Stimulated activated CD4-positive, alpha-beta T cell treated with anti-CD3 and anti-CD28 coated beads, Interleukin-2, amount 100 ng/mL, for 24 hours (primary cell): ENCODE measurements at places on chromosomes 5 and 9.

DNA sequence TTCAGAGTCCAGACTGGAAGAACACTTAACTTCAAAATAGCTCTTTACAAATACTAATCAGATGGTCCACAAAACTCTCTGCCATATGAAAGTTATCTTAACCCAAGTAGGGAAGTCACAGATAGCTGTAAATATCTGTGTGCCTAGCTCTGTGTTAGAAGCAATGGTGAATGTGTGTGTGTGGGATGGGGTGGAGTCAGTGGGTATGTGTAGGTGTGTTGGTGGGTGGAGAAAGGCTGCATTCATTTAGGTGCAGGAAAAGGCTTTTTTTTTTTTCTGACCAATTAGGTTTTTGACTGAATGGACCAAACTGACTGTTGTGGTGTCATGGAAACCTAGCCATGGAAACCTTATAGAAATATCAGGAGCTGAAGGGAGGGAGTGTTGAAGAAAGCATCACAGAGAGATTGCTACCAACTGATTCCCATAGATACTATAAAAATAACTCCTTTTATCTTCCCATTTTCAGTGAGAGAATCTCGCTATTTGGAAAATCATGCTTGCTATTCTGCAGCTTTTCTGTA lies 156.2 kb upstream of the NR3C1 start:
- DNase-seq, result no peak

DNA sequence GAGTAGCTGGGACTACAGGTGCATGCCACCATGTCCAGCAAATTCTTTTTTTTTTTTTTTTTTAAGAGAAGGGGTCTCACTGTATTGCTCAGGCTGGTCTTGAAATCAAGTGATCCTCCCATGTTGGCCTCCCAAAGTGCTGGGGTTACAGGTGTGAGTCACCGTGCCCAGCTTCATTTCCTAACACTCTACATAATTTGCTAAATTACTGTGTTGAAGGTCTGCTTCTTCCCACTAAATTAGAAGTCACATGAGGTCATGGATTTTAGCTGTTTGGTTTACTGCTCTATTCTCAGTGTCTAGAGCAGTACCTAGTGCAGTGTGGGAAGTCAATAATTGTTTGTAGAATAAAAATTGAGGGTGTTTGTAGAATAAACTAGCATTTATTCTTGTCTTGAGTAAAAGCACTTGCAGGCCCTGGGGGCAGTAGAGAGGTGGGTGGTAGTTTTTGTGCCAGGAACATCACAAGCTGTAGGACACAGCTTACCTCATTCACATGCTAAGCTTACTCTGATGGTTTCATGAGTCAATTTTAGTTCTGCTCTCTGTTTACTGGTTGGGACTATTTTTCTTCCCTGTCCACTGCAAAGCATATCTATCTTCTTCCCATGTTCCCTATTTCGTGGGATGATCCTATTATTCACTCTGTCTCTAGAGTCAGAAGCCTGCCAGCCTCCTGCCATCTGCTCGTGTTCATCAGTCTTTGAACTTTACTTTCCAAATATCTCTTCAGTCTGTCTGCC lies 7.0 kb downstream of the TEX48 start:
- DNase-seq, result no peak

DNA sequence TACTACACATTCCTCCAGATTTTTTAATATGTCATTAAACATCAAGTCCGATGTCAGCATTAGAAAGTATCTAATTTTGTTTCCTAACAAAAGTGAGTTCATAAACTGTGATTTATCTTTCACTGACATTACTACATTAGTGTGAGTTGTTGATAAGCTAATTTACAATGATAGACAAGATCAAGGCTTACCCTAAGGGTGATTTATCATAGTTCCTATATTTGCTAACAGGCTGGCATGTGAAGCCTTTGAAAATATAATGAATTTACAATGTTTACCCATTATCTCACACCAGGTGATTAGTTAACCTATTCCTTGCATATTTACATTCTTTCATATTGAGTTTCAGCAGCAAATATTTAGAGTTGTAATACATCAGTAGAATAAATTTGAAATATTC lies 1096.9 kb upstream of the NUDT12 start:
- no peak for DNase-seq

GRCh38 chr9:133502112-133502511 lies 22.6 kb downstream of the MYMK start:
- DNase-seq, result no peak

DNA sequence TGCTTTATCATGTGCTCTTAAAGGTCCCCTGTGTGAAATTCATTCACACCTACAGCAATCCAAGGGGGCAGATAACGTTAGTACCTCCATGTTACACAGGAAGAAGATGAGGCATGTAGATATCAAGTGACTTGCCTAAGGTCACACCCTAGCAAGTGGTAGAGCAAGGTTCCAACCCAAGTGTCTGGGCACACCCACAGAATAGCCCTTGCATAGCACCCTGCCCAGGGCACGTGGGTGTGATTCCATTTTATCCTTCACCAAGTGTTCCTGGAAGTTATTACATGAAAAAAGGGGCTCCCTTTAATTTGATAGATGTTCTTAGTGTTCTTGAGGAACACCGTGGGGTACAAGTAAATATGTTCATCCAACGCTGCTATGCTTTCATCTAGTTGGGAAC lies 4.9 kb downstream of the TMEM171 start:
- DNase-seq, result no peak

DNA sequence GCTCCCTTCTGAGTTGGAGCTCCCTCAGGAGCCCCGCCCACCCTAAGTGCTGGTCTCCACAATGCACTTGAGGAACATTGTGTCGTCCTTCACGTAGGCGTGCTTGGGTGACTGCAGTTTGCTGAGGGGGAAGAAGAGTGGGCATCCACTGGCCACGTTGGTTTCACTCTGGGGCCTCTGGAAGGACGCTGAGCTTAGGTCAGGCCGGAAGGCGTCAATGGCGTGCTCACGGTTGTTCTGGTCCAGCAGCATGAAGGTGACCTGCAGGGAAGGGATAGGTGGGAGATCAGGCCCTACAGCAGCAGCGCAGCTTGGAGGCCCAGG lies 21.7 kb downstream of the TRAF1 start:
- DNase-seq, result no peak

DNA sequence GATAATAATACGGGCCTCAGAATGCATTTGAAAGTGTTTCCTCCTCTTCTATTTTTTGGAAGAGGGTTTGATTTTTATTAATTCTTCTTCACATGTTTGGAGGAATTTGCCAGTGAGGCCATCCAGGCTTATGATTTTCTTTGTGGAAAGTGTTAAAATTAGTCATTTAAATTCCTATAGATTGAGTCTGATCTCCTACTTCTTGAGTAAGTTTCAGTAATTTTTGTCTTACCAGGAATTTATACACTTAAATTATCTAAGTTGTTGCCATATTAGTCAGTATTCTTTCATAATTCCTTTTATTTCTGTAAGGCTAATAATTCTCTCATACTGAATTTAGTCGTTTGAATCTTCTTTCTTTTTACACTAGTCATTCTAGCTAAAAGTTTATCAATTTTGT lies 25.2 kb upstream of the HAPLN1 start:
- DNase-seq, result no peak

DNA sequence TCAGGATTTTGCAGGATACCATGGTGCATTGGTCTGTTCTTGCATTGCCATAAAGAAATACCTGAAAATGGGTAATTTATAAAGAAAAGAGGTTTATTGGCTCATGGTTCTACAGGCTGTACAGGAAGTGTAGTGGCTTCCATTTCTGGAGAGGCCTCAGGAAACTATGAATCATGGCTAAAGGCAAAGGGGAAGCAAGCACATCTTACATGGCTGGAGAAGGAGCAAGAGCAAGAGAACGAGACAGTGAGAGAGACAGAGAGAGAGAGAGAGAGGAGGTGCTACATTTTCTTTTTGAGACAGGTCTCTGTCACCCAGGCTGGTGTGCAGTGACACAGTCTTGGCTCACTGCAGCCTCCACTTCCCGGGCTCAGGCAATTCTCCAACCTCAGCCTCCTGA lies 43.9 kb downstream of the P4HA2 start:
- no peak for DNase-seq

GRCh38 chr5:15704397-15704947 lies 204.5 kb downstream of the FBXL7 start:
- DNase-seq, result no peak

- DNase-seq, result no peak
These were observed 841.6 kb downstream of the MAT2B start for GRCh38 chr5:164346785-164347630.

DNA sequence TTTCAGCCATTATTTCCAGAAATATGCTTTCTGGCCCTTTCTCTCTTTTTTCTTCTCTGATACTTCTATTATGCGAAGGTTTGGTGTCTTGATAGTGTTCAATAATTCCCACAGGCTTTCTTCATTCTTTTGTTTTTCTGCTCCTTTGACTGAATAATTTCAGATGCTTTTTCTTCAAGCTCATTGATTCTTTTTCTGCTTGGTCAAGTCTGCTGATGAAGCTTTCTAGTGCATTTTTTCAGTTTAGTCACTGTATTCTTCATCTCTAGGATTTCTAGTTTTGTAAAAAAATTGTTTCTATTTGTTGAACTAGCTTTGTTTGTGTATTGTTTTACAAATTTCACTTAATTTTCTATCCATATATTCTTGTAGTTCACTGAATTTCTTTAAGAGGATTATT lies 304.0 kb upstream of the TARS1 start:
- DNase-seq, result no peak

DNA sequence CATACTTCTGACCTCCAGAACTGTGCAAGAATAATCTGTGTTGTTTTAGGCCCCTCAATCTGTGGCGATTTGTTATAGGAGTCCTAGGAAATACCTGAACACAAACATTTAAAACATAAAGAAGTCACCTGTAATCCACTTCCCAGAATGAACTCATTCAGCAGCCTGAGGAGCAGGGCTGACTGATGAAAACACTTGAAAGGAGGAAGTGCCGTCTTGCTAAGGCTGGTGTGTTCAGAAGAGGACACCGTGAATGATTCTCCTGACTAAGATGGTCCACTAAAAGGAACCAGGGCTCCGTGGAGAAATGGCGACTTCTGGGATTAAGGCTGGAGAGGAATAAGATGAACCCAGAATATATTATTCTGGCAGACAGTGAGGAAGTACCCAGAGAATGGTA lies 18.7 kb upstream of the MARCHF6 start:
- DNase-seq, result no peak

GRCh38 chr9:12464910-12465512 lies 228.2 kb upstream of the TYRP1 start:
- no peak for DNase-seq

GRCh38 chr9:76519075-76519835 lies 60.3 kb downstream of the GCNT1 start:
- no peak for DNase-seq

DNA sequence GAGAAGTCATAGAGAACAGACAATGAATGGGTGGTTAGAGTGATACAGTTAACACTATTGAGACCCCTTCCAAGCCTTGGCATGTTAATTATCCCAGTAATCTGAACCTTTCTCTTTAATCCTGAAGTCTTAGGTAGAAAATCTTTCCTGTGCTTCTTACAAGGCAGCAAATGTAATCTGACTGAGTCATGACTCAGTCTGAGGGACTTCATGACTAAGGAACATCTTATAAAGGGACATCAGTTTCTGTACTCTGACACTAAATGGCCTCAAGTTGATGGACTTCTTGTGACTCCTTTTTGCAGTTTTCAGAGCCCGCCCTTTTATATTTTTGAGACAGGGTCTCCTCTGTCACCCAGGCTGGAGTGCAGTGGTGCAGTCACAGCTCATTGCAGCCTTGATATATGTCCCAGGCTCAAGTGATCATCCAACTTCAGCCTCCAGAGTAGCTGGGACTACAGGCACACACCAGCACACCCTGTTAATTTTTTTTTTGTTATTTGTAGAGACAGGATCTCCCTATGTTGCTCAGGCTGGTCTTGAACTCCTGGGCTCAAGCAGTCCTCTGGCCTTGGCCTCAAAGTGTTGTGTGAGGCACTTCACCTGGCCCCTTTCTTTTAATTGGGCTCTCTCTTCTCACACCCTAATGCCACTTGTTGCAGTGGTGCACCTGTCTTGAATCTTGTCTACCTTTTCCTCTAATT lies 9.5 kb downstream of the EXOSC3 start:
- no peak for DNase-seq

- no peak for DNase-seq
These were observed 189.1 kb upstream of the CDH12 start for GRCh38 chr5:23042226-23042625.

- no peak for DNase-seq
These were observed 48.4 kb upstream of the EPB41L4B start for GRCh38 chr9:109369285-109369684.

DNA sequence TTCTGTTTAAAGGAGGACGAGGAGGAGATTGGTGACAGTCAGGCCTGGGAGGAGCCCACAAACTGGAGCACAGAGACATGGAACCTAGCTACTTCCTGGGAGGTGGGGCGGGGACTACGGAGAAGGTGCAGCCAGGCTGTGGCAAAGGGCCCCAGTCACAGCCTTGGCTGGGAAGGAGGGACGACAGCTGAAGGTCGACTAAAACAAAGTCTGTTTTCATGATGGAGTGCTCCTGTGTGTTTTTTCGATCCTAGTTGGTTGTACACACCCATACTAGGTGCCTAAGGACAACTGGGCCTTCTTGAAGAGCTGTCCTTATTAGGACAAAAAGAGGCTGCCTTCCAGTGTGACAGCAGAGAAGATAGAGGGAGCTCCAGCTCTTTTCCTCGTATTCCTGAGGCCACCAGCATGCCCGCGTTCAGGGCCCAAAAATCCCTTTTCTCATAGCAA lies 2.9 kb downstream of the CCDC107 start:
- DNase-seq, result no peak

- no peak for DNase-seq
These were observed 7.0 kb downstream of the SCAMP1 start for GRCh38 chr5:78367318-78367991.

DNA sequence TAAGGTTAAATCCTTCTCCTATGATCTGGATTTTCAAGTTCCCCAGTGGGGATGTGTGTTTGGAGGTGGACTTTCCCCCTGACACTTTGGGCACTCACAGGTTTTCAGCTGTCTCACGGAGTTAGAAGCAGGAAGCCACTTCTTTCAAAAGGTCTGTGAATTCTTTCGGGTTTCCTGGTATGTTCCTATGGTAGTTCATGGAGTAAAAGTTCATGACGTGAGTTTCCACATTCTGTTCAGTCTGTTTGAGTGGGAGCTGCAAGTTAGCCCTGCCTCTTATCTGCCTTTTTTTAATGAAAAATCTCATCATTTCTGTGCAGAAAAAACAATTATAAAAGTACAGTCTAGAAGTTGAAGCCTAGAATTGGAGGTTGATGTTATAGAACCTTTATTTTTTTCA lies 24.9 kb upstream of the SNCAIP start:
- DNase-seq, result no peak

DNA sequence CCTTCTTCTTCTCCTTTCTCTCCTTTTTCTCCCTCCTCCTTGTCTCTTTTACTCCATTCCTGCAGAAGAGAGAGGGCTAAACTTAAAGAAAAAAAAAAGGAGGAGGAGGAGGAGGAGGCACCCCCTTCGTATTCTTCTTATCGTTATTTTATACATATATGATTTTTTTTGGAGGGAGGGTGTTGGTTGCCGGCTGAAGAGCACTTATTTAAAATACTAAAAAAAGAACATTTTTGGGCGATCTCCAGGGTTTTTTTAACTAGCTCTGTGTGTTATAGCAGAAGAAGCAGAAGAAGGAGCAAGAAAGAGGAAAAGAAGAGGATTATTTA lies 381 bp downstream of the NR2F1 start:
- no peak for DNase-seq
